Immature natural killer cell (primary cell): ENCODE measurements at places on chromosomes 6 and 20. TPM values are rescaled to one million over a fixed set of nuclear protein-coding genes. Genes with fewer than 3 reads are reported as not detected.

GRCh38 chr20:60372275-60372674 lies 414.1 kb downstream of the CDH26 start:
- DNase-seq = no peak
- H3K4me3 ChIP-seq = no peak overlapping the region
- no peaks in the 10 kb centered on the region for H3K36me3 ChIP-seq
- peaks cover 9% of the 10 kb centered on the region for H3K27me3 ChIP-seq
- peaks cover 12% of the 10 kb centered on the region for H3K4me1 ChIP-seq

- no peaks in the 10 kb centered on the region for H3K36me3 ChIP-seq
- no peak overlapping the region for H3K4me3 ChIP-seq
- no peak for DNase-seq
- peaks cover 4% of the 10 kb centered on the region for H3K27me3 ChIP-seq
These were observed 85.9 kb downstream of the THBS2 start for GRCh38 chr6:169167581-169168301.

The REM1 gene
- not detected for polyA plus RNA-seq

The RTN4IP1 gene
- 6.0 TPM for polyA plus RNA-seq

The CUL9 gene
- 8.5 TPM for polyA plus RNA-seq

DNA sequence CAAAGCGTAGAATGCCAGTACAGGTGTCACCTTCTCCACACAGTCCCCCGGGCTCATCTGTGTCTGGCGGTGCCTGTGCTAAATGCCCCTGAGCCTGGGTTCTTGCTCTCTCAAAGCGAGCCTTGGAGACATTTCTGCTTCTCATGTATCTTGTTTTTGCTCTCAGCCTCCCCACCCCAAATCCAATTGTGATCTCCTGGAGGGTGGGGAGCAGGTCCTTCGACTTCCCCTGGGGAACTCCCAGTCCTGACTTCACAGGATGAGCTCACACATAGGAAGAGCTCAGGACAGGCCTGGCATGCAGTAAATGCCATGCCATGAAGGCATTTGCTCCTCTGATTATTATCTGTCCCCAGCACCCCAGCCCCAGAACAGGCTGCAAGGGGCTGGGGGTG lies 58.1 kb downstream of the NOL4L start:
- H3K36me3 ChIP-seq = peaks cover 7% of the 10 kb centered on the region
- H3K4me3 ChIP-seq = peak overlapping the region; percentile 57
- peak overlapping the region; percentile 87 for H3K27ac ChIP-seq
- peaks cover 84% of the 10 kb centered on the region for H3K4me1 ChIP-seq

GRCh38 chr20:55103188-55103587 lies 627.8 kb downstream of the DOK5 start:
- no peak for DNase-seq
- H3K27ac ChIP-seq = no peak overlapping the region
- H3K27me3 ChIP-seq = no peaks in the 10 kb centered on the region
- no peaks in the 10 kb centered on the region for H3K36me3 ChIP-seq
- no peak overlapping the region for H3K4me3 ChIP-seq
- no peaks in the 10 kb centered on the region for H3K4me1 ChIP-seq

GRCh38 chr6:128339635-128340450 lies 180.6 kb downstream of the PTPRK start:
- H3K4me3 ChIP-seq = no peak overlapping the region
- no peaks in the 10 kb centered on the region for H3K36me3 ChIP-seq
- H3K27me3 ChIP-seq = no peaks in the 10 kb centered on the region
- no peak for DNase-seq

DNA sequence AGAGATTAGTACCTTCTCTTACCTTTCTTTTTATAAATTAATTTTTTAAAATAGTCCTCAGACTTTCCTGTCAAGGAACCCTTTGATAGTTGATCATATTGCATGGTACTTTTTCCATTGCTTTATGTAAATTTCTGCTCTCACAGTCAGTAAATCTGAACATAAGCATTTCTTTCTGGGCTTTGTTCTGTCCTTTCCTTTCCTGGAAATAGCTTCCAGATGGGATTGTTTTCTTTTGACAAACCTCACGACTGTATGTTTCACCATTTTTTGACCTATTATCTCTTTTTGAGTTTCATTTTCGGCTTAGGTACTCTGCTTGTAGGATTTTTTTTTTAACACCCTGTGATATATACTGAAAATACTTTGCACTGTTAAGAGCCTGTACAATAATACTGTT lies 32.6 kb downstream of the UTRN start:
- peaks cover 71% of the 10 kb centered on the region for H3K4me1 ChIP-seq
- peak overlapping the region; percentile 80 for H3K27ac ChIP-seq
- peaks cover 3% of the 10 kb centered on the region for H3K36me3 ChIP-seq
- no peak for DNase-seq

DNA sequence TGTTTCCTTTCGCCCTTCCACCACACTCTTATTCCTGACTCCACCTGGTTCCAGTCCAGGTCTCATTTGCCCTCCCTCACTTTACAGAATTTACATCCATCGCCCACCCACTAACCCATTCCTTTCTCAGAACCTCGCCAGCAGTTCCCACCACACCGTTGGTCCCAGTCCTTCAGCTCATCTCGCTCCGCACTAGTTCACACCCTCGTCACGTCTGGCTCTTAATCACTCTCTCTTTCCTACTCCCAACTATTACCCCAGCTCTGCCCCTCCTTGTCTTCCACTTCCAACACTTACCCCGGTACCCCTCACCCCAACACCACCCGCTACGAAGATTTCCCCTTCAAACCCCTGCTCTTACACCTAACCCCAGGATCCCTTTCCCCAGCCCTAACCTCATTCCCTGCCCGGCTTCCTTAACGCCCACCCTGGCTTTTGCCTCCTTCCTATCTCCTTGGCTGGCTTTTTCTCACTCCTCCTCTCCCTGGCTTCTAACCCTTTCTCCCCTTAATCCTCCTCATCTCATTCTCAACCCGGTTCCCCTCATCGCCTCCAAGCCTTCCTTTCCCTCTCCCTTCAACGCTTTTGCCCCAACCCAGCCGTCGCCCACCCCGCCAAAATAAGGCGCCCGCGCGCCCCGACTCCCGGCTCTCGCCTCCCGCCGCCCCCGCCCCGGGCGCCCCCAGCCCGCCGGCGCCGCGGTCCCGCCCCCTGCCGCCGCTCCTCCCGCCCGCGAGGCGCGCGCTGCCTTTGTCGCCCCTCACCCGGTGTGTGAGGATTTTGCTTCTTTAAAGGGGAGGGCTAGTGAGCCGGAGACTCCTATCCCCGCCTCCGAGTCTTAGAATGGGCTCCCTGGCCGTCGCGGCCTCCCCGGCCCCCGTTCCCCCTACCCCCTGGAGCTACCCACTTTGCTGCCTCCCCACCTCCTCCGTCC lies 542 bp downstream of the USP49 start:
- H3K27me3 ChIP-seq = no peaks in the 10 kb centered on the region
- peak overlapping the region; percentile 93 for H3K27ac ChIP-seq
- H3K36me3 ChIP-seq = no peaks in the 10 kb centered on the region

DNA sequence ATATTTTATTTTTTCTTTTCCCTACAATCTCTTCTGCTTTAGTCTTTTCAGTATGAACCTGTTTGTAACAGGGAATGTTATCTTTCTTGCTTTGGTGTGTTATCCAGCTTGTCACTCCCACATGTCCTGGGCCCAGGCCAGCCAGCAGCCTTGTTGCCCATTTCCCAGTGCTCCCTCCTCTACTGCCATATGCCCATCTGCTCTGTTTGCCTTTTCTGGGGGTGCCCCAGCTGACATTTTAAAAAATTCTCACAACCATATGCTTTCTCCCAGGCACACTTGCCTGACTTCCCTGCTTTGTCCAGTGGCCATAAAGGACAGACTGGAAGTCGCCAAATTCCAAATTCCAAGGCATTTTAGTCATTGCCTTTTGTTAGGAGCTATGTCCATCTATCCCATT lies 23.6 kb upstream of the LMBRD1 start:
- H3K27ac ChIP-seq = no peak overlapping the region
- H3K4me1 ChIP-seq = peaks cover 21% of the 10 kb centered on the region
- DNase-seq = no peak
- H3K27me3 ChIP-seq = peaks cover 6% of the 10 kb centered on the region

The GHRH gene
- polyA plus RNA-seq = not detected

DNA sequence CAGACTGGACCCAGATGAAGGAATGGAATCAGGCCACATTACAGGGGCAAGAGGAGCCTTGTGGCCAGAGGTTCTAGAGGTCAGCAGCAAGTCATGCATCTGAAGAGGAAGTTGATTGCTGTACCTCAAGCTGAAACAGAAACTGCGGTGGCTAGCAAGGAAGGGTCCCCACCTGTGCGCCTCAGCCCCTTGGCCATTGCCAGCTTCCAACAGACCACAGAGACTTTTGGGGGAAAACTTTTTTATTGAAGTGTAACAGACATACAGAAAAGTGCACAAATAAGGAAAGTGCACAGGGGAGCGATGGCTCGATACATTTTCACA lies 26.8 kb upstream of the SLC9A8 start:
- no peak for DNase-seq
- H3K27me3 ChIP-seq = no peaks in the 10 kb centered on the region
- H3K27ac ChIP-seq = peak overlapping the region; percentile 48
- no peak overlapping the region for H3K4me3 ChIP-seq

The WASF1 gene
- polyA plus RNA-seq = 0.52 TPM

DNA sequence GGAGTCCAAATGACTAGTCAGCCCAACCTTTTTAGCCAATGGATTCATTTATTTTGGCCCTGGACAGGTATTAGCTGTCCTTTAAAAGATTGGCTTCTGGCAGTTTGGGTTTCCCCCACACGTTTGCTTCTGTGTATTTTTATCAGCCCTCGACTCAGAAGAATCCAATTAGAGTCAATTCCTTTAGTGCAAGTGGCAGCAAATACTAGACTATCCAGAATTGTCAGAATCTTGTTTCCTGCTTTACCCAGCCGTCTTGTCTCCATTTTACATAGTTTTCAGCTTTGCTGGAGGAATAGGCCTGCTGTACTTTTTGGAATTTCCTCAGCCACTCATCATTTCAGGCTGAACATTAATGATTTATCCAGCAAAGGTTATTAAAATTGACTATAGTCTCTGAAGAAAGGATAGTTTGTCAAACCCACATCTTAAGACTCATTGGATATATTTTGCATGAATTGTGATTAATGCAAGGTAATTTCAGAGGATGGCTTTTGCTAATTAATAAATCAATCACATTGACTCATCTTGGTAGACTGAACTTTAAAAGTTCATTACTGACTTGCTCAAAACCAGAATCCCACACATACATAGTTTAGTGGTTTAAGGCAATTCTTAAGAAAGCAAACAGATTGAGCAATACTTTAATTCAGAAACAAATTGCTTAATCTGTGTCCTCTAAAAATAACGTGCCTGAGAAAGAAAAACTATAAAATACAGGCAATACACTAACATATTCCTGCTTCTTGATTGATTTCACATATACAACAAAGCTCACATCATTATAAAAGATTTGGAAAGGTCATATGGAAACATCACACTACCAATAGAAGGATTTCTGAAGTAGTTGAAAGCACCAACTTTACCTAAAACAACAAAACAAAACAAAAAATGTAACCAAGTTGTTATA lies 62.9 kb upstream of the ZNF217 start:
- H3K4me3 ChIP-seq = no peak overlapping the region
- peaks cover 65% of the 10 kb centered on the region for H3K4me1 ChIP-seq
- DNase-seq = no peak
- no peaks in the 10 kb centered on the region for H3K36me3 ChIP-seq
- peaks cover 2% of the 10 kb centered on the region for H3K27me3 ChIP-seq

The CCR6 gene
- polyA plus RNA-seq = 0.79 TPM

GRCh38 chr6:26187981-26188635 lies 100.9 kb downstream of the HFE start:
- DNase-seq = peak; percentile 61
- peaks cover 35% of the 10 kb centered on the region for H3K4me1 ChIP-seq
- H3K27me3 ChIP-seq = peaks cover 7% of the 10 kb centered on the region
- peak overlapping the region; percentile 91 for H3K4me3 ChIP-seq
- peak overlapping the region; percentile 96 for H3K27ac ChIP-seq
- no peaks in the 10 kb centered on the region for H3K36me3 ChIP-seq

The OPRM1 gene
- not detected for polyA plus RNA-seq

DNA sequence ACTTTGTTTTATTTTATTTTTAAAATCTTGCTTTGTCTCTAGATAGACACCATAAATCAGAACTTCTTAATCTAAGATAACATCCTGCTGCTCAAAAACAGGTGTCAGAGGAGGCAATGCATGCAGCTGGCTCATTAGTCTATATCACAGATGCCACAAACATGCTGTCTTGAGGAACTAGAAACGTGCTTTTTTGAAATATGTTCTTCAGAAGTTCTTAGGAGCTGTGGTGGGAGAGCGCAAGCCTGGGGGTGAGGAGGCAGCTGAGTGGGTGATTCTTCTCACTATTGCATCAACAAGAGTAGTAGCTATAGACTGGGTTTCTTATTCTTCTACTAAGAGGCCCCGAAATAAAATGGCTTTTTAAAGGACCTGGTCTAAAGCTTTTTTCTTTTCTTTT lies 23.4 kb downstream of the IL22RA2 start:
- DNase-seq = no peak
- no peak overlapping the region for H3K4me3 ChIP-seq
- H3K4me1 ChIP-seq = peaks cover 5% of the 10 kb centered on the region
- H3K36me3 ChIP-seq = no peaks in the 10 kb centered on the region

The CDH4 gene
- not detected for polyA plus RNA-seq

The GPR63 gene
- polyA plus RNA-seq = not detected

The CALHM6 gene
- polyA plus RNA-seq = 26.5 TPM

GRCh38 chr6:131387562-131388447 lies 185.2 kb upstream of the ARG1 start:
- no peaks in the 10 kb centered on the region for H3K4me1 ChIP-seq
- no peak overlapping the region for H3K27ac ChIP-seq
- peaks cover 9% of the 10 kb centered on the region for H3K27me3 ChIP-seq
- no peak for DNase-seq
- no peak overlapping the region for H3K4me3 ChIP-seq

DNA sequence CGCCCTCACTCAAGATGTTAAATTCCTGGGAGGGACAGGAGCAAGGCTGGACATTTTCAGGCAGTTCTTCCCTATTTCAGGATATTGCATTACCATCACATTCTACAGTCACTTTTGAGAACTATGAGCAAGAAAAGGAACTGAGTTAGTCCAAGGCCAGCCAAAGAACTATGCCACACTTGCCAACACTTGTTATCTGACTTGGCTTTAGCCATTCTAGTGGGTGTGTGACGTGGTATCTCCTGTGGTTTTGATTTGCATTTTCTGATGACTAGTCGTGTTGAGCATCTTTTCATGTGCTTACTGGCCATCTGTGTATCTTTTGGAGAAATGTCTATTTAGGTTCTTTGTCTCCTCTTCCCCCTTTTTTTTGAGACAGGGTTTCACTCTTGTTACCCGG lies 12.0 kb downstream of the XRN2 start:
- H3K4me3 ChIP-seq = peak overlapping the region; percentile 1
- H3K27ac ChIP-seq = no peak overlapping the region
- H3K27me3 ChIP-seq = no peaks in the 10 kb centered on the region
- DNase-seq = no peak
